ENCODE measurements at places on chromosomes 2 and 18.

DNA sequence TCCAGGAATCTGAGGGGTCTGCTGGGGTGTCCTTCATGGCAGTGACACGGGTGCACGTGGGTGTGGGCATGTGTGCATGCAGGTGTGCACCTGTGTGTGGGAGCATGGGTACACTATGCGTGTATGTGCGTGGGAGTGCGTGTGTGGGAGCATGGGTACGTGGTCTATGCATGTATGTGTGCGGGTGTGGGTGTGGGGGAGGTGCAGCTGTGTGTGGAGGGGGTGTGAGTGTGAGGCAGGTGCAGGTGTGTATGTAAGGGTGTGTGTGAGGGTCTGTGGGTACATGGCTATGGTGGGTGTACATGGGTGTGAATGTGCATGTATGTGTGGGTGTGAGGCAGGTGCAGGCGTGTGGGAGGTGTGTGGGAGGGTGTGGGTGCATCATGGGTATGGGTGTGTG is 36.3 kb downstream of the EIPR1 start:
- DNase-seq, result no peak

DNA sequence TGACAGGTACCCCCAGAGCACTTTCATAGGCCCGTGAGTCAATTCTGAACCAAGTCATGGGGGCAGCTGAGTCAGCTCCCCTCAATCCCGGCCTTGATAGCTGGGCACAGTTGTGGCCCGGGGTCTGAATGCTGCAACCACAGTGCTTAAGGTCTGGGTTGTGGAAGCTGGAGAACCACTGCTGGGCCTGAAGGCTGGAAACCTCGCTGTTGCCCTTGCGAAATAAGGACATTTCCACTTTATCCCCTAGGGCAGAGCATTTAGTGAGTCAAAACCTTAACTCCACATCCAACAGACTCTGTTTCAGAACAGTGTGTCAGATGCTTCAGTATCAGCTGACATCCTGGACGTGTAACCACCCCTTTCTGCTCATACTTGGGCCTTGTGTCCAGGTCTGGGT is 58.6 kb downstream of the SP110 start:
- DNase-seq, result no peak

DNA sequence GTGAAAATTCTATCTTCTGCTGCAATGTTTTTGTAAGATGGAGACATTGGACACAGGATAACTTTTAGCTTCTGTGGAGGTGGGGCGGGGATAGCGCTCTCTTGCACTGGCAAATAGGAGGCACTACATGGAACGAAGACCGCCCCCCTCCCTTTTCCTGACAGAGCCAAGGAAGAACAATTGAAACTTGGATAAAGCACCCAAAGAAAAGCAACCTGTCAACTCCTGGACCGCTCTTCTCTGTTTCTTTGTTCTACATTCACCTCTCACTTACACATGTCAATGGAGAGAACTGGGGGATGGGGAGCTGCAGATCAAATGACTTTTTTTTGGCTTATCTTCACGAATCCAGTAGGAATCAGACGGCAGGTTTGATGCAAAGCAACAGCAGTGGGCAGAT is 126.3 kb upstream of the CHAC2 start:
- no peak for DNase-seq

GRCh38 chr2:175463589-175464310 is 282.2 kb upstream of the ATP5MC3 start:
- DNase-seq, result no peak

DNA sequence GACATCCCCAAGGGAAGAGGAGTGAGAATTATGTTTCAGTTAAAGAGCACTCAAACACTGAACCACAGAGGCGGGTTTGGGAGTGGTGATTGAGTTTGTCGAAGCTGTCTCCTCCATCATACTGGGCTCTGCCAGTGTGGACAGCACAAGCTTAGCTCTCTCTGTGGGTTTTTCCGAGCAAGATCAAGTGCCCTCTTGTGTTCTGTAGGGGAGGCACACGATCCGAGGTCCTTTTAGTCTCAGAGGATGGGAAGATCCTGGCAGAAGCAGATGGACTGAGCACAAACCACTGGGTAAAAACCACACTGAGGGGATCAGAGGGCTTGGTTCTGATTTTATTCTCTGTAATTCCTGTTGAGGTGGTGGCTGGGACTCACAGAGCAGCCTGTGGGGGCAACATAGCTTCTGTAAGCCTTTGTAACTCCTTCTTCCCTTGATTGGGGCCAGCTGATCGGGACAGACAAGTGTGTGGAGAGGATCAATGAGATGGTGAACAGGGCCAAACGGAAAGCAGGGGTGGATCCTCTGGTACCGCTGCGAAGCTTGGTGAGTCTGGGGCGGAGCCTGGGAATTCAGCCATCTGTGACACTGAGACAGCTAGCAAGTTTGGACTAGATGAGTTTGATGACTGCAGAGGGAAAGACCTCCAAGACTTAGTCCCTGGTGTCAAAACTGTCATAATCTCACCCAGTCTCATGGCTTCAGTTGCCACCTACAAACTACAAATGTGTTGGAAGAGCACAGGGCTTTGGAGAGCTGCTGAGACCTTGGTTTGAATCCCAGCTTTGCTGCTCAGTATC is 2.0 kb downstream of the NAGK start:
- DNase-seq, result no peak

DNA sequence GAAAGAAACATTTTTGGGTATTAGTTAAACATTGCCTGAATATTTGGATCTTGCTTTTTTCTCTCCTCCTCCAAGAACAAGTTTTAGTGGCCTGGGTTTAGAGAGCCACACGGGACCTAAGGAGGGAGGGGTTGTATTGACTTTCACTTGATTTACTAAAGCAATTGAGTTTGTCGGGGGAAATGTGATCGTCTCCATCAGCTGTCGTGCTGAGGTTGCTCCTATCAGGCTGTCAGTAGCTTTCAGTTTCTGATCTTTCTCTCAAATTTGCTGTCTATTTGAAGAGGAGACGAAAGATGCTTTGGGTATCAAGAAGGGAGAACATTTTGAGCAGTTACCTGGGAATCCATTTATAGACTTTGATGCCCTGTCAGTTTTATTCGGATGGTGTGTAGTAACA is 106.0 kb downstream of the SETBP1 start:
- no peak for DNase-seq

GRCh38 chr2:186757009-186757408 is 63.1 kb downstream of the FAM171B start:
- DNase-seq, result no peak

DNA sequence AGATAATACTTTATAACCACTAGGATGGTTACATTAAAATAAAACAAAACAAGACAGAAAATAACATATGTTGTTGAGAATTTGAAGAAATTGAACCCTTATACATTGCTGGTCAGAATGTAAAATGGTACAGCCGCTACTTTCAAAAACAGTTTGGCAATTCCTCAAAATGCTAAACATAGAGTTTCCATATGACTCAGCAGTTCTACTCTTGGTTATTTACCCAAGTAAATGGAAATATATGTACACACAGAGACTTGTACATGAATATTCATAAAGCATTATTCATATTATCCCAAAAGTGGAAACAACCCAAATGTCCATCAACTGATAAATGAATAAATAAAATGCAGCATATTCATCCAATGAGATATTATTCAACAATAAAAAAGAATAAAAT is 92.5 kb upstream of the LRATD1 start:
- DNase-seq, result no peak

GRCh38 chr18:36850527-36851201 is 21.7 kb downstream of the KIAA1328 start:
- DNase-seq, result peak; percentile 3

GRCh38 chr18:25724121-25724520 is 366.3 kb downstream of the SS18 start:
- no peak for DNase-seq

DNA sequence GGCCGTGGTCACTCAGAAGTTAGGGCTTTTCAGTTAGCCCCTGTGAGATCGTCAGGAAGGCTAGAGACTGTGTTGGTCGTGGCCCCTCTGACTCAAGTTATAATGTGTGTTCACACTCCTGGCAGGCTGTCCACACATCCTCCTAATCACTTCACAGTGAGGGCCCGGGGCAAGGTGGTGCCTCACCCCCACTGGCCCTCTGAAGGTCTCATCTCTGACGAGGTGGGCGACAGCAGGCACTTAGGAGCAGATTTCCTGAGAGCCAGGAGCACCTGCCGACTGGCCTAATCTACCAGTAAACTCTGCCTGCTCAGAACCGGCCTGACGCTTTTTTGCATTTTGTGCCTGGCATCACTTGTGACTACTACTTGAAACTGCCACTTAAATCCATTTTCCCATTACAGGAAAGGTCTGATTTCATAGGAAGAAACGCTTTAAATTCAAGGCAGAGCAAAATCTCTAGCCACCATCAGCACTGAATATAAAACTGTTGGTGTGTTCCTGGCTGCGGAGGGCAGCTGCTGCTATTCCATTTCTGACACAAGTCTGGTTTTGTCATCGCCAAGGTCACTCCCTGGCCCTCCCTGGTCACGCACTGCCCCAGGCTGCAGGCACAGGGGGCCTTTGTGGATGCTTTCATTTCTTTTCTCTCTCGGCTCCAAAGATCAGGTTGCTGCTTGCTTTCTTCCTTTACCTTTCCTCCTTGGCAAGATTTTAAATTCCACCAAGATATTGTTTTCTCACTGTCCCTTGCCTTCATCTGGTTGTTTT is 48.0 kb downstream of the RAB12 start:
- no peak for DNase-seq

DNA sequence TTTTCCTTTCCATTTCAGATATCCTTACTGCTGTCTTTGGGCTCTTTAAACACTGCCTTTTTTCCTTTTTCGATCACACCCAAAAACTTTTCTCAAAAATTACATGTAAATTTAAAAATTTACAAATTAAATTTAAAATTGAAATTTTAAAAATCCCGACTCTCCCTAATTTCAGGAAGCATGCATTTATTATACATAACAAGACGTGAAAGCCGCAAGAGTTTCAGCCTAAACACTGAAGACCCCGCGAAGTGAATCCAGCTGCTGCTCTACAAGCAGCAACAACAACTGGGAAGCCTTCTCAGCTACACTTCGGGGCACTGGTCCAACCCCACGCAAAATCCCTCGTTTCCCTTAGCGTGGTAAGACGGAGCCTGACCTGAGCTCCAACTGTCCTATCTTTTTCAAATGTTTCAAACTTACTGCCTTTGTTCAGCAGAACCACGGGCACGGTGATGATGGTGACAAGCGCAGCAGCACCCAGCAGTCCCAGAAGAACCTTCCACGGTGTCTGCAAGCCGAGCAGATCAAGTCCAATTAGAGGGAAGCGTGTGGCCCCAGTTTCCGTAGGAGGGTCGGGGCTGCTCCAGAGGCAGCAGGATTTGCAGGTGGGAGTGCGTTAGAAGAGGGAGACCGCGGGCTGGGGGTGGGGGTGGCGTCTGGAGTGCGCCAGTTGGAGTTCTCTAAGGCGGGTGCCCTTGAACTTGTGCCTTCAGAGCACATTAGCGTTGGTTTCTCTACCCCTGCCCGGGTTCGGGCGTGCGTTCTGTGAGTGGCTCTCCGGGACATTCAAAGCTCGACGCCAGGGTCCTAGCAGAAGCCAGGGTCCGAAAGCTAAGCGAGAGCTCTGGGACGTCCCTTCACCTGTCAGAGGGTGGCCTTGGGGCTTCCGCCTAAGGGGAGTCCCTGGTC is 783 bp downstream of the DPP4 start:
- DNase-seq, result peak; percentile 26

DNA sequence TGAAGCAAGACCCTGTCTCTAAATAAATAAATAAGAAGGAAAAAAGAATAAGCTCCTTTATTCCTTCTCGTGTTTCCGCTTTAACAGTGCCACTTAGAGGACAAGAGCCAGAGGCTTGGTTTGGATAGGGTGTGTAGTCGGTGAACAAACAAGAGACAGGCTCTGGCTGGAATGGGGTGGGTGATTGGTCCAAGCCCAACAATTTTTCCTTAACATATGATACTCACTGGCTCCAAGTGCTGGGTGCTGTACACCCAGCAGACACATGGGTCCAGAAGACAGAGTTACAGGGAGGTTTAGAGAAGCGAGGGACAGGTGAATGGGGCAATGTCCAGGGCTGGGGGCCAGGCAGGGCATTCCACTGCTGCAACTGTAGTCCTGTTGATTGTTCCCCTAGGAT is 77.8 kb downstream of the NCAPH start:
- no peak for DNase-seq

GRCh38 chr2:20012282-20013125 is at the start of gene MATN3:
MATN3 (minus strand) TSS chr2:20012668; CDS start chr2:20012631, 37 bp downstream.
- no peak for DNase-seq

DNA sequence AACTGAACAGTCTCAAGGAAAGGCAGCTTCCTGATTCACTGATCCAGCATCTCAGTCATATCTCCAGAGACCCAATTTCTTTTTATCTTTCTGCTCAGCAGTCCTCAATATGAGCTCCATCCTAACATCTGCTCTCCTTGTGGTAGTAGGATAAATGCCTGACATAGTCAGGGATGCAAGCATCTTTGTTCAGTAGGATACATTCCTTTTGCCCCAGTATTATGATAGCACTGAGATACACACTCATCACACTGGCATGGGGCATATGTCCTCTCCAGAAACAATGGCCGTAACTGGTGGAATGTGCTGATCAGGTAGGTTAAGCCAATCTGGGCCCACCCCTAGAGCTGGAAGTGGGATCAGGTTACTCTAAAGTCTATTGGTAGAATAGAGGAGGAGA is 207.2 kb downstream of the ETAA1 start:
- no peak for DNase-seq

DNA sequence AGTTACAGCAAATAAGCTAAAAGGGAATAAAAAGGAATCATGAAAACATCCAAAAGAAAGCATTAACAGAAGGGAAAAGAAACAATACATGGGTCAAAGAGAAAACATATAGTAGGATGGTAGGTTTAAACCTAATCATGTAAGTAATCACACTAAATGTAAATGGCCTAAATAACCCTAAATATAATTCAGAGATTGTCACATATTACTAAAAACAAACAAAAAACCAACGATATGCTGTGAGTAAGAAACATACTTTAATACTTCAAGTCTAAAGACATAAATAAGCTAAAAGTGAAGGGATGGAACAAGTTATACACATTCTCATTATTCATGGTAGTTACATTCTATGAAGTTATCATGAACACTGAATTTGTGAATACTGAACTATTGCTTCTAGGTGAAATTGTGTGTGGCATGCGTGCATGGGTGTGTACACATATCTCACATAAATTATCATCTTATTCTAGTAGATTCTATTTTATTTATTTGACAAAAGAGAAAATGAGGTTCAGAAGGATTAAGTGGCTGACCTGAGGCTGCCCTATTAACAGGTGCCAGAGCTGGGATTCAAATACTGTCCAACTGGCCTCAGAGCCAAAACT is 170.9 kb downstream of the SEPTIN10 start:
- no peak for DNase-seq

GRCh38 chr2:64262071-64262470 is 117.9 kb upstream of the PELI1 start:
- no peak for DNase-seq

GRCh38 chr2:28263690-28264089 is 129.0 kb upstream of the FOSL2 start:
- no peak for DNase-seq

GRCh38 chr2:44543773-44544725 is 182.3 kb downstream of the CAMKMT start:
- no peak for DNase-seq

DNA sequence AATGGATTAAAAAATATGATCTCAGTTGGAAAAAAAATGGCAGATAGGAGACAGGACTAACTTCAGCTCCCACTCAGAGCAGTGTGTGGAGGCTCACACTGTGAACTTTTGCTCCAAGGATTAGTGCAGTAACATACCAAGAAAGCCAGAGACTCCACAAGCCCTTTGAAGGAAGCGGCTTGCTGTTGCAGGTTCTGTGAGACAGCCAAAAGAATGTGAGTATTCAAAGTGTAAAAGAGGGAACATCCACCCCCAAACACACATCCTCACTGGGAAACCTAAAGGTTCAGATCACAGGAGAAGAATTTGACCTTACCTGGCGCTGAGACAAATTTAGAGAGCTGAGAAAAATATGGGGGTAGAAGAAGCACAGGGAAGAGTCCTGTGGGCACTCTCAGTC is 77.5 kb downstream of the FAM171B start:
- DNase-seq, result no peak

- peak; percentile 16 for DNase-seq
Measured at GRCh38 chr2:10329880-10330699, 27.4 kb downstream of the HPCAL1 start.

Data from activated CD4-positive, alpha-beta T cell treated with anti-CD3 and anti-CD28 coated beads for 48 hours (primary cell).